Omental fat pad (tissue), 4 donors: ENCODE measurements at places on chromosomes 16 and 17.

GRCh38 chr16:87860553-87861299, 8.6 kb downstream of the SLC7A5 start:
- no peak for DNase-seq

DNA sequence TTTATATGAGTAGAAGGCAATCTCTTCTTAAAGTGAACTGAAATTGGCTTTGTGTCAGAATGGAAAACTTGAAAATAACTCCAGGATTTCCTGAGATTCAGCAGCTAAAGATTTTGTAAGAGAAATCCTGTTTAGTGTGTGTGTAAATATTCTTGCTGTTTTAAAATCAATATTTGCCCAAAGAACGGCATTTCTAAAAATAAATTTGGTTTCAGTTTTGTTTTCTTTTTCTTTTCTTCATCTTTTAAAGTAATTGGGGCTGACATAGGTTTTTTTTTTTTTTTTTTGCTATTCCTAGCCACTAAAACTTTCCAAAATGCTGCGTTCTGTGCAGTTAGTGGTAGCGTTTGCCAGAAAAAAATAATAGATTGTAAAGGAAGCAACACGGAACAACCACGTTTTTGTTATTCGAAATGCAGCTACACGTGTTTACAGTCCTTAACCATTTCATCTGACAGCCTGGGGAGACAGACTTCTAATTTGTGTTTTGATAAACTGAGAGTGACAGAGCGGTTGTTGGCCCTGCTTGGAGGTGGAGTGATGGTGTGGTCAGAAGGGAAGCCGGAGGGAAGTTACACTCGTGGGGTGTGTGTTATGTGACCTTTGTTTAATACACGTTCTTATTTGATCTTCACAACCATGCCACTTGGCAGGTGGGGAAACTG, 21.6 kb upstream of the SMPD3 start:
- DNase-seq: no peak

DNA sequence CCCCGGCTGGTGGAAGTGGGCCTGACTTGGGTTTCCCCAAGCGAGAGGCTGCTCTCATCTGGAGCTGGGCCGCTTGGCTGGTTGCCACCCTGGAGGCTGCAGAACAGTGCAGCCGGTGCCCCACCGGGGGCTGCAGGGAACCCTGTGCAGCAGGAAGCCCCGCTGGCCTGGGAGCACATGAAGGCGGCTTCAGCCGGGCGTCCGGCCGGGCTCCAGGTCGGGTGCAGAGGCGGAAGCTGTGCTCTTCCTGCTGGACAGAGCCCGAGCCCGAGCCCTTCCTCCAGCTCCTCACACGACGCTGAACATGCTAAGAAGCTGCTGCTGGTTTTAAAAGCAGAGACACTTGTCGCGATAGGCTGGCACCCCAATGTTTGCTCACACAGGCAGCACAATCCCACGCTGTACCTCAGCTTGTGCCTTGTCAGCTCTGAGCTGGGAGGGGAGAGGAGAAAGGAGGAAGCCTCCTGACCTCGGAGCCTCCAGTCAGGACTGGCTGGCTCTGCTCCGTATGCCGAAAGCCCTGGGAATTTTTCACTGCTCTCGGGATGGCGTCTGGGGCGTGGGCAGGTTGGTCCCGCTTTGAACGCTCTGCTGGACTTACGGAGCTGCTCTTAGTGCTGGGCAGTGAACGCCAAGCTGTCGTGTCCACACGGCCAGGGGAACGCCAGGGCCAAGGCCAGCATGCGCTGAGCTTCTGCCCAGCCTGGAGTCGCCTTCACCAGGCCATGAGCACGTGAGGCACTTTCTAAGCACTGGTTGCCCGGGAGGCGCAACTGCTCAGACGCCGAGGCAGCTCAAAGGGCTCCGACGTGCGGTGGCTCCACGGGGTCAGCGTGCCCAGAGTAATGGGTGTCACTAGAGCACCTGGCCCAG, 8.8 kb downstream of the CDK5R1 start:
- no peak for DNase-seq

GRCh38 chr17:29593591-29594518, 923 bp downstream of the ANKRD13B start:
- DNase-seq: no peak

DNA sequence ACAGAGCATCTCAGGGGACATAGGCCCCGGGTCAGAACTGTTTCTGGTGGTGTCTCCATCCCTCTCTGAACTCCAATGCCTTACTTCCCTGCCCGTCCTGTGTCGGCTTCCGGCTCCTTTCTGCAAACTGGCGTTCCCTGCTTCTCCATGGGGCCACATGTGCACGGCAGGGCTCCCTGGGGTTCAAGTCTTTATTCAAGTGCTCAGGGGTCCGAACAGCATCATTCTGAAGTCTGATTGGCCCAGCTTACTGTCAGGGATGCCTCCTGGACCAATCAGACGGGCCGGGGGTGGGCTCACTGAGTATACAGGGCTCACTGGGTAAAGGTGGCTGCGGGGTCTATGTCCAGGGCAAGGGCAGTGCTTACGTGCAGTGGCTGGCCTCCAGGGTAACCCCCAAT, 17.1 kb downstream of the C16orf82 start:
- no peak for DNase-seq

GRCh38 chr17:80141463-80142165, 5.3 kb downstream of the EIF4A3 start:
- DNase-seq: no peak

GRCh38 chr17:67620636-67621035, 97.1 kb upstream of the NOL11 start:
- no peak for DNase-seq

DNA sequence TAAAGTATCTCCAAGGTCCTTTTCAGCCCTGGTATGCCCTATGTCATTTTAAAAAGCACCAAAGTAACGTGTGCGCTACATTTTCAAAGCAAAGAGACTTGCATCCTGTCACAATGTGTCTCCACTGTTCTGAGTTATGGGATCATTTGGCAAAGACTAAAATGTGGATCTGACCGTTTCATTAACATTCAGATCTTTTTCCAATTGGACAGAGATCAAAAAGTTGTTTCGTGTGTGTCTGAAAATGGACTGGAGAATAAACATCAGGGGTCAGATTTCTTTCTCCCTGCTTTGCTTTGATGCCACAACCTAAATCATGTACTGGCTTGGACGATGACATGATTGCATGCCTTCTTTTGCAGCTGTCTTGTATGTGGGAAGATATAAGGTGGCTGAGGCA, 136.0 kb upstream of the NOG start:
- DNase-seq: no peak

- no peak for DNase-seq
Observed at GRCh38 chr16:66128371-66128770, 238.1 kb upstream of the CDH5 start.
